IMR-90 (cell line): ENCODE measurements at places on chromosomes 7 and 10. TPM values are rescaled to one million over a fixed set of nuclear protein-coding genes. Genes with fewer than 3 reads are reported as not detected.

GRCh38 chr7:97007583-97007861, 2.2 kb downstream of the DLX6 start:
- H3K4me3 ChIP-seq, result no peak overlapping the region
- no peaks in the 10 kb centered on the region for H3K4me1 ChIP-seq
- no peaks in the 10 kb centered on the region for H3K36me3 ChIP-seq
- no peak for DNase-seq
- peaks cover 69% of the 10 kb centered on the region for H3K27me3 ChIP-seq
- H3K27ac ChIP-seq, result no peak overlapping the region

The ADGRA1 gene
- not detected in 2 replicates for total RNA-seq

The HABP2 gene
- not detected in 2 replicates for total RNA-seq

The WEE2 gene
- total RNA-seq, result not detected in 2 replicates

The PAX4 gene
- not detected in 2 replicates for total RNA-seq

GRCh38 chr10:31087851-31088250, 56.2 kb upstream of the ZNF438 start:
- no peaks in the 10 kb centered on the region for H3K27me3 ChIP-seq
- DNase-seq, result no peak
- no peak overlapping the region for H3K27ac ChIP-seq
- no peaks in the 10 kb centered on the region for H3K4me1 ChIP-seq
- H3K36me3 ChIP-seq, result no peaks in the 10 kb centered on the region
